ENCODE measurements at places on chromosomes 6 and 20. TPM values are rescaled to one million over a fixed set of nuclear protein-coding genes. Genes with fewer than 3 reads are reported as not detected.

DNA sequence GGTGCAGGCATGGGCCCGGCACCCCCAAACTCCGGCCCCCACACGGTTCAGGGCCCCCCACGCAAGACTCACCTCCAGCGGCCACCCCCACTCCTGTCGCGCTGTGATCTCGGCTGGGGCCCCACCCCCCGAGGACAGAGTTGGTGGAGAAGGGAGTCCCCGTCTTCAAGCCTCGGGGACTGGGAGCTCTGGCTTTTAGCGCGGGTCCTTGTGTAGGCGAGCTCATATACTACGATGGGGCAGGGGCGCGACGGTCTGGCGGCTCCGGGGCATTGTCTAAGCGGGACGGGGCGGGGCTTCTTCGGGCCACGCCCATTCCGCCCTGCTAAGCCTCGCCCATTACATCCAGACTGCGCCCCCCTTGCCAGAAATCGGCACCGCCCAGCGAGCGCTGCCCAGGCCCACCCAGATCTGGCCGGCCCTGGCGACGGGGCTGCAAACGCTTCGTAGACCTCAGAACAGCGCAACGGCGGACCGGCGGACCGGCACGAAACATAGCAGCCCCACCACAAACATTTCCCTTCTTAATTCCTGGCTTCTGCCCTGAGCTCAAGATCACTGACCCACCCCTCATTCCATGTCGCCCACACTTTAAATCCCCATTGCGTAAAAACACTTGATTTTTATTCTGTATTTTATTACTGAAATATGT is 1.0 kb upstream of the DDAH2 start:
- H3K27me3 ChIP-seq = no peaks in the 10 kb centered on the region
- peak overlapping the region; percentile 81 for H3K4me3 ChIP-seq
- peak; percentile 82 for DNase-seq
- peaks cover 28% of the 10 kb centered on the region for H3K36me3 ChIP-seq
- peak overlapping the region; percentile 64 for H3K27ac ChIP-seq
- H3K4me1 ChIP-seq = peaks cover 52% of the 10 kb centered on the region

DNA sequence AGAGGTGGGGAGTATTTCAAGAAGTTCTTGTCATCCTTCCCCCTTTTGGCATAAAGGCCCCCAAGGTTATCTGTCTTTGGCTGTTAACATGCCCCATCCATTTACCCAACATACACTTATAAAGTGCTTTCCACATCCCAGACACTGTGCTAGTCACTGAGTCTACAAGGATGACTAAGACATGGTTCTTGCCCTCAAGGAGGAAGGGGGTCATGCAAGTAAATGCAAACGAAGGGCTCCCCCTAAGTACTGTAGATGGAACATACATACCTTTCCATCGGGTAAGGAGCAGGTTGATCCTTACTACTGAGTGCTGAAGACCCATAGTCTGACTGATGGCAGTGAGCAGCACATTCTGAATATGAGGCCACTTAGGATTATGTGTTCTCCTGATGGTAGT is 38.3 kb downstream of the HECA start:
- peak; percentile 47 for DNase-seq
- no peaks in the 10 kb centered on the region for H3K27me3 ChIP-seq
- H3K4me3 ChIP-seq = no peak overlapping the region
- H3K27ac ChIP-seq = no peak overlapping the region

- H3K27ac ChIP-seq = no peak overlapping the region
- H3K27me3 ChIP-seq = no peaks in the 10 kb centered on the region
- no peaks in the 10 kb centered on the region for H3K4me1 ChIP-seq
- DNase-seq = no peak
- H3K36me3 ChIP-seq = no peaks in the 10 kb centered on the region
- no peak overlapping the region for H3K4me3 ChIP-seq
Observed at GRCh38 chr20:7516621-7517111, 423.6 kb downstream of the HAO1 start.

DNA sequence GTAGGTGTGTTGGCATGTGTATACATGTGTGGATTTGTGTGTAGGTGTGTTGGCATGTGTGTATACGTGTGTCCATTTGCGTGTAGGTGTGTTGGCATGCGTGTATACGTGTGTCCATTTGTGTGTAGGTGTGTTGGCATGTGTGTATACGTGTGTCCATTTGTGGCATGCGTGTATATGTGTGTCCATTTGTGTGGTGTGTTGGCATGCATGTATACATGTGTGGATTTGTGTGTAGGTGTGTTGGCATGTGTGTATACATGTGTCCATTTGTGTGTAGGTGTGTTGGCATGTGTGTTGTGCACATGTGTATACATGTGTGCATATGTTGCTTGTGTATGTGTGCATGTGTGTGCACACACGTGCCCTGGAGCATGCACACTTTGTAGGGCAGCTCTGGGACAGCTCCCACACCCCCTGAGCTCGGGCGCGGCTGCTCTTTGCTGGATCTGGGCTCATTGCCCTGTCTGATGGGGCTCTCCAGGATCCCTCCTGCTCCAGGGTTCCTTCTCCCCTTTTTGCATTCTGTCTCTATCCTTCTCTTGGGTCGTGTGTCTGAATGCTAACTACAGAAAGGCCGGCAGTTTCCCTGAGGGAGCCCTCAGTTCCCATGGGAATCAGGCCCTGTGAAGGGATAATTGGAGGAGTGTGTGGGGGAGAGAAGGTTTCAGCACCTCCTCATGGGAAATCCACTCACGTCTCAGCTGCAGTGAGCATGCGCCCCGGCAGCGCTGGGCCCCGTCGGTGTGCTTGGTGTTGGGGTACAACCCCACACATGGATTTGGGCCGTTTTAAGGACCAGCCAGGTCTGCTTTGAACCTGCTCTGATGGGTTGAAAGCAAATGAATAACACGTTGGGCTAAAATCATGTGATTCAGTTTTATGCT is 102.0 kb downstream of the ERMARD start:
- H3K4me1 ChIP-seq = no peaks in the 10 kb centered on the region
- H3K27ac ChIP-seq = no peak overlapping the region
- DNase-seq = no peak
- no peaks in the 10 kb centered on the region for H3K36me3 ChIP-seq
- H3K27me3 ChIP-seq = peaks cover 5% of the 10 kb centered on the region

DNA sequence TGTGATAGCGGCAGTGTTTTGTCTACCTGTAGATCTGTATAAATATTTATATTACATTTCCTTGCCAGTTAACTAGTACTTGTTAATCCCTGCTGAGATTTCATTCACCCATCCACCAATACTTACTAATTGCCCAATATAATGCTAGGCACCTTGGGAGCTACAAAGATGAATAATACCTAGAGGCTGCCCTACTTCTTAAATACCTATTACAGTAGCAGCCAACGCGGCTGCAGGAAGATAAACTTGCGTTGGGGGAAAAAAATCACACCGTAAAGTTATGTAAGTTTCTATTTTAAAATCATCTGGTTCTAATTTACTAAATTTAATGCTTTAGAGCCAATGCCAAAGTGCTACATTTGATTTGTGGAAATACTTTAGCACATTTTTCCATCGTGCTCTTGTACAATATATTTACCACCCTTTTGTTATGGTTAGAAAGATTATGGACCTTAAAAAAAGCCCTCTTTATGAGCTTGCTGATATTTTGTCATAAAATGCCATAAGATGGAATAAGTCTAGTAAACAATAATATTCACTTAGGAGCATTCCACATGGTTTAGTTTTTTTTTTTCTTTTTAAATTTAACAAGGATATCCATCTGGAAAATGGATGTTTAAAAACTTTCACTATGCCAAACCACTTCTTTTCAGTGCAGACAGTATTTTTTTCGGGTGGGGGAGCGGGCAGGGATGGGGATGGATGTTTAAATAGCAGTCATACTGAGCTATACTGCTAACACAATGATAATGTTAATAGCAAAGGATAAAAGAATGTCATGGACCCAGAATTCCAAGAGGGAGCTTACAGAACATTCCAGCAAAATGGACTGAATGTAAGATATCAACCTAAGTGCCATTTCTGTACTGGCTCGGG is 13.2 kb upstream of the NEDD9 start:
- H3K36me3 ChIP-seq = peaks cover 11% of the 10 kb centered on the region
- no peak overlapping the region for H3K4me3 ChIP-seq
- no peaks in the 10 kb centered on the region for H3K27me3 ChIP-seq

- no peak overlapping the region for H3K4me3 ChIP-seq
- no peak for DNase-seq
- no peaks in the 10 kb centered on the region for H3K4me1 ChIP-seq
- no peak overlapping the region for H3K27ac ChIP-seq
- H3K36me3 ChIP-seq = no peaks in the 10 kb centered on the region
Observed at GRCh38 chr6:46776070-46776712, 17.0 kb upstream of the MEP1A start.

BNIP5 gene
- total RNA-seq = not detected

TRIM40 gene
- total RNA-seq = not detected

DNA sequence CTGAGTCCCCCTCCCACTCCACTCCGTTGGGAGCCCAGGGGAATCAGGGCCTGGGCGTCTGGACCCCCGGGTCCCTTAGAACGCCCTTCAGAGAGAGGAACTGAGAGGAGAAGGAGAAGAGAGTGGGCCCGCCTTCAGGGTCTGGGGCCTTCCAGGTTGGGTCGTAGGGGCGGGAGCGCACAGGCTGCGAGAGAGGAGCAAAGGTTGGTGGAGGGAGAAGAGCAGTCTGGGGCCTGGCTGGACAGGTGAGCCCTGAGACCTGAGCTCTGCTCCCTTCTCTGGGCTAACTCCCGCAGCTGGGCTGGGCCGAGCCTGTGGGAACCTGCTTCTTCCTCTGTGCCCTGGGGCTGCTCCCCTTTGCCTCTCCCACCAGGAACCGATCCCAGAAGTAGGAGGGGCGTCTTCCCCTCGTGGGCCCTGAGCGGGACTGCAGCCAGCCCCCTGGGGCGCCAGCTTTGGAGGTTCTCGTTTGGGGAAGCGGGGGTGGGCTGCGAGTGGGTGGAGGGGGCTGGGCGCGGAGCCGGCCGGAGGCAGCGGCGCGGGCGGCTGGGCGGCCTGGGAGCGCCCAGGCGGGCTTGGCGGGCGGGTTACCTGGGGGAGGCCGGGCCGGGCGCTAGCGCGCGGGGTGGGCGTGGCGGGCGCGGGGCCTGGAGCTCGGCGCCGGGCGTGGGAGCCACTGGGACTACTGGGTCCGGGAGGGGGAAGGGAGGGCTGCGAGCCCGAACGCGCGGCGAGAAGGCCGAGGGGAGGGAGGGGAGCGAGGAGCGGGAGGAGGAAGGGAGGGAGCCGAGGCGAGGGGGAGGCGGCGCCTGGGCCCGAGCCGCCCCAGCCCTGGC is at the start of gene DDR1:
DDR1 (plus strand) TSS at position 835 of the 836 bp plus-strand sequence. CDS start 4,211 bp downstream, outside the sequence.
- peak; percentile 32 for DNase-seq
- H3K4me3 ChIP-seq = peak within 1 kb of the TSS; percentile 62
- peak within 1 kb of the TSS; percentile 76 for H3K27ac ChIP-seq
- no peaks in the 10 kb centered on the region for H3K36me3 ChIP-seq

- no peak overlapping the region for H3K27ac ChIP-seq
- H3K27me3 ChIP-seq = no peaks in the 10 kb centered on the region
- H3K4me3 ChIP-seq = no peak overlapping the region
- no peaks in the 10 kb centered on the region for H3K36me3 ChIP-seq
- H3K4me1 ChIP-seq = no peaks in the 10 kb centered on the region
Observed at GRCh38 chr6:148538261-148539190, 195.9 kb downstream of the SASH1 start.

SPACA1 gene
- not detected for total RNA-seq

All from CD8-positive, alpha-beta memory T cell (primary cell).